Activated CD4-positive, alpha-beta T cell treated with anti-CD3 and anti-CD28 coated beads, Interleukin-2, amount 50 U/mL, for 1 hour (primary cell): ENCODE measurements at places on chromosomes 13 and 19.

GRCh38 chr13:36807616-36808015, 11.4 kb upstream of the RFXAP start:
- no peak for DNase-seq

- DNase-seq = no peak
These were observed 45.8 kb downstream of the MLLT1 start for GRCh38 chr19:6233827-6234511.

DNA sequence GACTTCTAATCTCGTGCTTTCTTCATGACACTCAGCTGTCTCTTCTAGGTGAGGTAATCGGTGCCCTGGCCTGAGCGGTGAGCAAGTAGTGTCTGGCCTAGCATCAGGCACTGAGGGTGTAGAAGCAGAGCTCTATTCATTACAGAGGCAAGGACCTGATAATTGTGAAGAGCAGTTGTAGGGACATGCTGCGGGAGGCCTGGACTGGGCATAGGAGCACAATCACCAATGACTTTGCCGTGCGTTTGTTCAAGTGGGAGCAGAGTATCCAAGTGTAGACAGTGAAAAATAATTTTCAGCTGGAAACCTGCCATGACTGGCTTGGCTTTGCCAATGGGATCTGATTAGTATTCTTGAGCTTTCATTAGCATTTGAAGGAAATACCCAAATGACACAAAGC, 32.1 kb upstream of the DCLK1 start:
- DNase-seq = no peak

- no peak for DNase-seq
These were observed 10.1 kb downstream of the TMEM255B start for GRCh38 chr13:113769106-113769505.

DNA sequence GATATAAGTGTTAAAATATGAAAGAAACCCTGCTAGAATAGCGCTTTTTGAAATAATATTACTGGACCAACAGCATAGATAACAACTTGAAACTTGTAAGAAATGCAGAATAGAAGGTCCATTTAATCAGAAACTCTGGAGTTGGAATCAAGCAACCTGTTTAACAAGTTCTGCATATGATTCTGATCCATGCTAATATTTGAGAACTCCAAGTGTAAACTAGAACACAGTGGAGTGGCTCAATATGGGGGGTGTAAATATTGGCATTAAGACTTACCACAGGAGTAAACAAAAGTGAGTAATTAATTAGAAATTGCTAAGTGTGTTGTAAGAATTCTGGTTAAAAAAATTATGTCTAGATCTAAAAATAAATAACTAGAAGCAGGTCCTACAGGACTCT, 151.2 kb downstream of the SLITRK1 start:
- no peak for DNase-seq

DNA sequence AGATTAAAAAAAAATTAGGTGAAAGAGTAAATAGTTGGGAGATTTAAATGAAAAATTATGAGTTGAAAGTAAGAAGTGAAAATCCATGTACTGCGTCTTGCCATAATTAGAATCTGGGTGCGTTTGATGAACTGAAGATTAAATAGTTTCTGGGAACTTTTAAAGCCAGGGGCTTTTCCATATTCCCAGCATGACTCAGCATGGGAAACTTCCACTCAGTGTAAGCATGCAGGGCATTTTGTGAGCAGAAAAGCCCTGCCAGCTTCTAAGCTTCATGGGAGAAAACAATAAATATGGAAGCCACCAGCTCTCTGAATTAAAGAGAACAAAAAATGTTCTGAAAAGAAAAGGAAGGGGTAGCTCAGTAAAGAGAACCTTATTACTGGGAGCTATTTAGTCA, 62.0 kb upstream of the EDNRB start:
- no peak for DNase-seq

GRCh38 chr13:51556740-51557139, 27.5 kb upstream of the WDFY2 start:
- no peak for DNase-seq

DNA sequence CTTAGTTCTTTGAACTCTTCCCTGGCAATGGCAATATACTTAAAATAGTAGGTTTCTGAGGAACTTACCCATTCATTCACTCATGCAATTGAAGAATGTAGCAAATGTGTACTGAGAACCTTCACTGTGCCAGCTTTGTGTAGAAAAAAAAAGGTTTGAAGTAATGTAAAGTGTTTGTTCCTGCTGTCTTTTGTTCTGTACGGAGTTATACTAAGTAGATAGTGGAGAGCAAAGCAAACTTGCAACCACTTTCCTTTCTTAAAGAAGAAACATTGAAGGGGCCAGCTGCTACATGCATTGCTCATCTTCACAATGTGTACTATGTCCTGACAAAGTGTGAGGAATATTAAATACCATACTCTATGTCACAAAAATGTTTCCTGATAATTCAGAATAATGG, 68.9 kb upstream of the FREM2 start:
- DNase-seq = no peak

DNA sequence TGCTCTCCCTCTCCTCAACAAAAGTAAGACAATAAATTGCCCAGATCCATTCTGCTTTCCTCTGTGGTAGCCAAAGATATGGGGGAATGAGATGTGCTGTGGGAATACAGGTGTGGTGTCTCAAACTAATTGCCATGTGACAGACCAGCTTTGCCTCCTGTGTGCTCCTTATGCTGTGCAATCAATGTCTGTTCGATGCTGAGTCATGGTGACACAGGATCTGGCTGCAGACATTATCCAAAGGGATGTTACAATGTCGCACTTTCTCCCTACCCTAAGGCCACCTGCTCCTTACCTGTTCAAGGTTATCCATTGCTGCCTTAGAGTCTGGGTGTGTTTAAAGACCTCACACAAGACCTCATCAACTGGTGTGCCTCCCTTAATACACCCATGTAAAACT, 32.5 kb downstream of the FGF14 start:
- DNase-seq = no peak

DNA sequence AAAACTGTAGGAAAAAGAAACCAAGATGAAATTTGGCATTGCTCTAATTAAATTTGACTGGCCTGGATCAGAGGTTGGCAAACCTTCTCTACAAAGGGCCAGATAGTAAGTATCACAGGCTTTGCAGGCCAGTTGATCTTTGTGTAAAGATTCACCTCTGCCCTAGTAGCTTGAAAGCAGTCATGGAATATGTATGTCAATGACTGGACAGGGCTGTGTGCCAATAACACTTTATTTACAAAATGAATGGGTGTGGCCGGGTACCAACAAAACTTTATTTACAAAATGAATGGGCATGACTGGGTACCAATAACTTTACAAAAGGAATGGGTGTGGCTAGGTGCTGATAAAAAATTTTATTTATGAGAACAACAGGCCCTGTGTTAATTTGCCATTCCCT, 20.0 kb downstream of the SIN3B start:
- no peak for DNase-seq

DNA sequence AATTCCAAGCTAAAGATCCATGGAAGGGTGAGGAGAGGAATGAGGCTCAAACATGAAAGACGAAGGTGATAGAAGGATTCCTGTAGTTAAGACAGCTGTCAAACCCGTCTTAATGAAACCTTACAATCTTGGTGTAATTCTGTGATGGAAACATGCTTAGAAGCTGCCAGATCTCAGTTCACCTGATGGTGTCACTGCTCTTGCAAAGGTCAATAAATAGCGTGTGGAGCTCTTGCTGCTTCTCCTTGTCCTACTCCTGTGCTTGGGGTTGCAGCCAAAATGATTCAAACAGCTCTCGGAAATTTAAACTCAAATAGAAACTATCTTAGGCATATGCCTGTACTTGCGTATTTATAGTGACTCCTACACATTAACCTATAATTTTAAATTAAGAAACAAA, 1705.0 kb downstream of the OLFM4 start:
- DNase-seq = no peak

DNA sequence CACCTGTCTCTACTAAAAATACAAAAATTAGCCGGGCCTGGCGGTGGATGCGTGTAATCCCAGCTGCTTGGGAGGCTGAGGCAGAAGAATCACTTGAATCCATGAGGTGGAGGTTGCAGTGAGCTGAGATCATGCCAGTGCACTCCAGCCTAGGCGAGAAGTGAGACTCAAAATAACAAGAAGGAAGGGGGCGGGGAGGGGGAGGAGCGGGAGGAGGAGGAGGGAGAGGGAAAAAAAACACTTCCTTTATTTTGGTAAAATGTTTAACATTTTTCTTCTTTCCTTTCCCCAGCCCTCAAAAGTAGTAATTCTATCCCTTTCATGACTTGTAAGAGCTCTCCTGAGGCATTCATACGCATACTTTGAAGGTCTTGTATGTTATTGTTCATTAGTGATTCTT, 44.3 kb downstream of the SPRY2 start:
- no peak for DNase-seq

DNA sequence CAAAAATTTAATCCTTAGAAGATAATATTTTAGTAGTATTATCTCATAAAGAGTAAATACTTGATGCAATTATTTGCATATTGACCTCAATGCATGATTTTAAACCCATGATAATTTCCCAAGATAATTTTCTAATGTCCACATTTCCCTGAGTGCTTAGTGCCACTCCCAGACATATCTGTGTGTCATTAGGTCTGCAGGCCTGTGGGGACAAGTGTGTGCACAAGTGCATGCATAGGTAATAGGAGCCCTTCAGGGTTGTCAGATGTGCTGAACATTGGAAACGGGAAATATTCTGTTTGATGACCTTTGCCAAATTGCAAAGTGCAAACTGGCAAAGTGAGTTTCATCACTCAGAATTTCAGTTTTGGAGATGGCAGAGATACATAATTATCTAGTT, 369.9 kb downstream of the KLF5 start:
- DNase-seq = no peak

DNA sequence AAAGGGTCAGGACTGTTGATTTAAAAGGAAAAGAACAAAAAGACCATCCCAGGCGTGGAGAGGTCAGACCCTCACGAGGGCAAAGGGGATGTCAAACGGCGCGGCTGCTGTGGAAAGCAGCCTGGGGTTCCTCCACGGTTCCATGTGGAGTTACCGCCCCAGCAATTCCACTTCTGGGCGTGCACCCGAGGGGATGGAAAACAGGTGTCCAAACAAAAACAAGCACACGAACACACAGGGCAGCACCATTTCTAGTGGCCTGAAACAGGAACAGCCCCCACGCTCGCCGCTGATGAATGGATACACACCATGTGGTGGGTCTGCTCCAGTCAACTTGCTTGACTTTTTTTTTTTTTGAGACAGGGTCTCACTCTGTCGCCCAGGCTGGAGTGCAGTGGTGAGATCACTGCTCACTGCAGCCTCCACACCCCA, 11.2 kb downstream of the AP3D1 start:
- no peak for DNase-seq

- DNase-seq = no peak
These were observed 63.5 kb downstream of the ALOX5AP start for GRCh38 chr13:30798776-30799355.

- DNase-seq = no peak
These were observed 108.7 kb upstream of the MBNL2 start for GRCh38 chr13:97113231-97114001.

DNA sequence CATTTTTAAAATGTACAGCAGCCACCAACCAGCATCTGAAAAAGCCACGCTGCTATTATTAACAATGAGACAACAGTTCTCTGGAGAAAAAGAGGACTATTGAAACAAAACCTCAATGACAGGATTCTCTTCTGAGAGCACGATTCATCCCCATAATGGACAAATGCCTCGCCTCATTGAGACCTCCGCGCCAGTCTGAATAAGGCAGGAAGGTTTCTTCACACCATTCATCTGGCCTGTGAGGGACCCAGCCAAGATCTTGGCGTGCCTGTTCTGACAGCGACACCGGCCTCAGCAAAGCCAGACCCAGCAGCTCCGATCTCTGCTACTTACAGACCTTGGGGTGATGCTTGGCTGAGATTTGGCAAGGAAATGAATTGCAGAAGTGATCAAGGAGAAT, 14.8 kb downstream of the SMIM7 start:
- DNase-seq = no peak

DNA sequence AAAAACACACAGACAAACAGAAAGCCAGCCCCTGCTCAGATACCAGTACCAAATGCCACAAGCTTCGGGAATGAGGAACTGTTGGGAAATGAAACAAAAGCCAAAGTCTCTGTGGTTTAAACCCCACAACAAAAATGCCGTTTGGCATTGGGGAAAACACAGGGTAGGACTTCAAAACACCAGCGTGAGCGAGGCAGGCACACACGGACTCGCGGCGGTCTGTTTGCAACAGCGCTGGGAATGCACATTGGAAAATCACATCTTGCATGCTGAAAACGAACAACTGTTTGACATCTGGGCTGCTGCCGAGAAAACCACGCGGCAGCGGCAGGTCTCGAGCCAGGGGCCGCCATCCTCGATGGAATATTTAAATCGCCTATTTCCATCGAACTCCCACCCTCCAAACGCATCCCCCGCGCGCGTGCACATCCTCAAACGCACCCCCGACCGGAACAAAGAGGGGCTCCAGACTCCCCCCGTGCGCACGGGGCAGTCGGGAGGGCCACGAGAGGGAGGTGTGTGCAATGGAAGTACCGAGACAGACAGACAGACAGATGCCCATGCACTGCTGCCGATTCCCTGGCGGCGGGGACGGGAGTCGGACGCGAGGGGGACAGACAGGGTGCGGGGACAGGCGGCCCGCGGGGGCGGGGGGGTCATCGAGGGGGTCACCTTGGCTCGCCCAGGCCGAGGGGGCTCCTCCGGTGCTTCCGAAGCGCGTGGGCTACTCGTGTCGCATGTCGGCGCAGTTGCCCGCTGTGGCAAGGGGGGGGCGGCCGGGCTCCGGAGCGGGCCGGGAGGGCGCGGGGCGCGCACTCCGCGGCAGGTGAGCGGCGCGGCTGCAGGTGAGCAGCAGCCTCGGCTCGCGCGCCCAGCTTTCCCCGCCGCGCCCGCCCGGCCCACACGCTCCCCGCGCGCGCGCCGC, at the start of gene GPR12:
Gene GPR12, minus strand, starts transcription at position 880 of the 925 bp plus-strand sequence. CDS start 959 bp downstream, outside the sequence.
- no peak for DNase-seq

DNA sequence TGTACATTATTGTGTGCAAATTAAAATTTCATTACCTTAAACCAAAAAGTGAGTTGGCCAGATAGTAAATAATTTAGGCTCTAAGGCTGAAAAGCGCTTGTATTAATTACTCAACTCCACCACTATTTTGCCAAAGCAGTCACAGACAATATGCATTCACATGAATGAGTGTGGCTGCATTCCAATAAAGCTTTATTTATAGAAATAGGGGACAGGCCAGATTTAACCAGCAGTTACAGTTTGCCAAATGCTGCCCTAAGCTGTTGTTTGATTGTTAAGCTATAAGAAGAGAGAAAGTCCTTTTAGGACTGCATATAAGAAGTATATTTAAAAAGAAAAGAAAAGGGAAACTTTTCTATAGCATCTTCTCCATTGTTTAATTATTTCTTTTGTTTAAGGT, 342.6 kb downstream of the ITGBL1 start:
- no peak for DNase-seq

- DNase-seq = no peak
These were observed 3.5 kb upstream of the SBNO2 start for GRCh38 chr19:1177322-1178114.

GRCh38 chr19:19749908-19750841, 17.3 kb upstream of the ZNF14 start:
- no peak for DNase-seq
